ENCODE measurements at places on chromosomes 6 and 20.

- DNase-seq: no peak
Measured at GRCh38 chr20:23197836-23198235, 111.7 kb upstream of the CD93 start.

GRCh38 chr6:24492475-24492874 is 2.3 kb upstream of the ALDH5A1 start:
- no peak for DNase-seq

- DNase-seq: no peak
Measured at GRCh38 chr6:113634352-113635163, 222.6 kb upstream of the MARCKS start.

DNA sequence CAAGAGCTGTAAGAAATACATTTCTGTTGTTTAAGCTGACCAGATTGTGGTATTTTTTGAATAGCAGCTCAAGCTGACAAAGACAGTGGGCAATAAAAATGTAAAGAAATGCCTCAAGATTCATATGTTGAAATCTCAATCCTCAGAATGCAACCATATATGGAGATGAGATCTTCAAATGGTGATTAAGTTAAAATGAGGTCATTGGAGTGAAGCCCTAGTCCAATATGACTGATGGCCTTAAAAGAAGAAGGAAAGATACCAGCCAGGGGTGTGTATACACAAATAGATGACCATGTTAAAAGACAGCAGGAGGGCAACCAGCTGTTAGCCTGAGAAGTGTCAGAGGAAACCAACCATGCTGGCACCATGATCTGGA is 7.1 kb upstream of the DDO start:
- no peak for DNase-seq

DNA sequence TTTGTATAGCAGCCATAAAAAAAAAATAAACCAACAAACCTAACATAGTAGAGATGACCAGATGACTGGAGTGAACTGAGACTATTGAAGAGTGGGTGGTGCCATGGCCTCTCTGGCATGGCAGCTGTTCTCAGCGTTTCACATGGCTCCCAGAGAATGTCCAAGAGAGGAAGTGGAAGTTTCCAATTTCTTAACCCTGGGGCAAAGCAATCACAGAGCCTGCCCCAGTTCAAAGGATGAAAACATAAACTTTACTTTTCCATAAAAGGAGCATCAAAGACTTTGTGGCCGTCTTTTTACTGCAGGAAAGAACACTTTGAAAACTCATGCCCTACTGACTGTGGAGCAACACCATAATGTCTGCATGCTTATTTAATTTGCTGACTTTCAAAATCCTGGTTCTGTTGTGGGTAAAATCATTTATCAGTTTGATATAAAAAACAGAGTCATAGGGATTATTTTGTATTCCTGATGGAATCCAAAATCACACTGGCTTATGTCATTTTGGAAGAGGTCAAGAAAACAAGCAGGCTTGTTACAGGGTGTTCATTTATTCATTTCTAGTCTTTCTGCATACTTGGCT is 165.4 kb downstream of the SLC35B3 start:
- no peak for DNase-seq

DNA sequence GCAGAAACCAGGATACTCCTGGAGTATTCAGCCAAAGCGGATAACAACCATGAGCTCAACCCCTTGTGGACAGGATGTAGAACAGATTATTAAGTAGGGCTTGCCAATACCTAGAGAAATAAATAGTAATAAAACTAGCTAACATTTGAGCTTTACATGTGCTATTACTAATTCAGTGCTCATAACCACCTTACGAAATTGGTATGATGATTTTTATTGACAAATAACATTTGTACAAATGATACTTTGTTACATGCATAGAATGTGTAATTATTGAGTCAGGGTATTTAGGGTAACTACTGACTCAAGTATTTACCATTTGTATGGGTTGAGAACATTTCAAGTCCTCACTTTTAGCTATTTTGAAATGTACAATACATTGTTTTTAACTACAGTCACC is 287.9 kb downstream of the CDC5L start:
- DNase-seq: no peak

DNA sequence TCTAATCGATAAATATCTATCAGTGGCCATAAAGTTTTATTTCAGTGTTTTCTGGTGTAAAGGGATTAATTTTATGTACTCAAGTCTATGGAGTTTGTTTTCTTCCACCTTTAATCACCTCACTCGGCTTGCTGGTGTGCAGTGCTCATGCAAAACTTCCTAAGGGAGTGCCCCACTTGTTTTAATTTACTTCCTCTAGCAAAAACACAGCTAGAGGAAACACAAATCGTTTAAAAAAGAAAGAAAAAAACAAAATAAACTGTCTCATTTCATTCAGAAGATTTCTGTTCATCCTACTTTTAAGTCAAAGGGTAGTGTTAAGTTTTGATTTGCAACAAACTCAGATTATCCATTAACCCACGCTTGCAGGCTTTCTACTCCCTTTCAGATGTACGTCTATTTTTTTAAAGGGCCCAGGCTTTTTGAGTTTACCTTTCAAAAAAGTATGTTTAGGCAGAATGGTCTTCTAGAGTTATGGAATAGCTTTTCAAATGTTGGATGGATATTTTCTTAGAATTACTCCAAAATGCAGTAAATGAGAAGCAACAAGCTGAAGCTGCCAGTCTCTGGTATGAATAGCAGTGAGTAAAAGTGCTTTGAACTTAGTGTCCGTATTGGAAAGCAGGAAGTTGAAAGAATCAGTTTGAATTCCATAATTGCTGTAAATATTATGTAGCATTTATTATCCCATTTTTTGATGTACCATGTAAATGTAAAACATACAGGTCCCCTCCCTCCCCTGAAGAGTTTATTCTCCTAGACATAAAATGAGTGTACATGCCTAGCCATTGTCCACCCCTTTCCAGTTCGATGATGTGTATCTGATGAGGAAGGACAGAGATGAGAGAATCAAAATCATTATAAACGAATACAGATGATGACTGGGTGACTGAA is 113.3 kb downstream of the SLC16A10 start:
- DNase-seq: no peak

GRCh38 chr20:49603209-49603627 is 35.3 kb upstream of the PTGIS start:
- no peak for DNase-seq

- DNase-seq: peak; percentile 94
Measured at GRCh38 chr6:116279232-116280160, at the start of gene TSPYL1. TSS of gene TSPYL1 (minus strand) at chr6:116279930. CDS start at chr6:116279830, 100 bp downstream.

DNA sequence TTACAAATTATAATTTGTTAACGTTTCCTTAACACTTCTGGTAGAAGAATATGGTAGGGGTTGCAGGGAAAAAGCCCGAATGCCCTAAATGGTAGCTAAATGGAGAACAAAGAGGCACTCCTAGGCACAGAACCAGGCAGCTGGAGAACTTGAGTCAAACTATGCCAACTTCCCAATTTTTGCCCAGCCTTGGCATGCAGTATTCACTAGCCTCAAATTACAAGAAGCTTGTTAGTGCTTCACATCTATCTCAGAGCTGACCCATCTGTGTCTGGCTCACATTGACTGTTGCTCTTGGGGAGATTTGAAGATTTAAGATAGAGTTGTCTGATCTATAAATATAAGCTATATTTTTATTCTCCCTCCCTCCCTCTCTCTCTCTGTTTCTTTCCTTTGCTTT is 19.4 kb upstream of the LRFN2 start:
- no peak for DNase-seq

- no peak for DNase-seq
Measured at GRCh38 chr6:170200458-170200891, 90.4 kb downstream of the DLL1 start.

DNA sequence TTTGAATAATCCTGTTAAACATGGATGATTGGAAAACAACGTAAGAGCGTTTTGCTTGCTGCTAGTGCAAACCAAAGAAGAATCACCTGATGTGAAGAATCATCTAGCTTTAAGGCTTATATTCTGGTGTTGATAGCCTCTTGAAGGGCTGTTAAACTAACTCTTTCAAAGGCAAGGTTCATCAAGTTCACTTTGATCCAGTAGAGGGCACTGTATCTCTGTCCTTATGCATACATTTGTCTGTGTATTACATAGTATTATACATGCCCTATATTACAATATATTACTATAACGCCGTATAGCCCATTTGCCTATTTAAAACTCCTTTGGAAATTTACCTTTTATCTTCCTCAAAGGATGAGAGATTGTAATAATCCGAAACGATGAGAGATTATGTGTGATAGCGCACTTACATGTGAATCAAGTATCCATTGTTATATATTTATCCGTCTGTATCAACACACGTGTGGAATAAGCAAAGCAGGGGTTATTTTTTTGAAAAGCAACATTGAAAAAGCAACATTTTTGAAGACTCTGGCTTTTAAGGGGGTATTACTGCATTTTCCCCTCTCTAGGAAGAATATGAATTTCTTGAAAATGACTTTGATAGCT is 50.8 kb upstream of the NRN1 start:
- DNase-seq: no peak

DNA sequence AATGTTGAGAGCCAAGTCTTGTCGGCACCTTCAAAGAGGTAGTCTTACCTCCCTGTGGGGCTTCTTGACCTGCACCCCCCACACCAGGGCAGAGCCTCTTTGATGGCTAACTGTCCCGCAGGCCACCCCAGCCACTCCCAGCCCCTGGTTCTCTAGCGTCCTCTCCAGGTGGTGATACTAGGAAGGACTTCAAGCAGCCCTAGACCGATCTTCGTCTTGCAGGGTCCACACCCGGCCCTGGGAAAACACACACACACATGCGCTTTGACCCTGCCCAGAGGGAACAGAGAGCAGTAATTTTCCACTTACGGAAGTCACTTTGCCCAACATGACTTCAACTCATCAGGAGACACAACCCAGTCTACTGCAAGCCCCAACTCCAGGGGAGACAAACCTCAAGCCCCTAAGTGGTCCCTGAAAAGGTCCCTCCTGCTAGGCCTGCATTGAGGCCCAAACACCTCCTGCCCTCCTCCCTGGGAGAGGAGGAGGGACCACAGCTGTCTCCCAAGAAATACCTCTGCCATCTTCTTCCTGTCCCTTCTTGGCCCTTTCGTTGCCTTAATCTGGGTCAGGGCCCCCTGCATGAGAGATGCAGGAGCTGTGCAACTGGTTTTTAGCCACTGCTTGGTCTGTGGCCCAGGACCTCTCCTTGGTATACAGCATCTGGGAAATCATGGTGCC is 2.9 kb upstream of the BPIFB1 start:
- DNase-seq: no peak

DNA sequence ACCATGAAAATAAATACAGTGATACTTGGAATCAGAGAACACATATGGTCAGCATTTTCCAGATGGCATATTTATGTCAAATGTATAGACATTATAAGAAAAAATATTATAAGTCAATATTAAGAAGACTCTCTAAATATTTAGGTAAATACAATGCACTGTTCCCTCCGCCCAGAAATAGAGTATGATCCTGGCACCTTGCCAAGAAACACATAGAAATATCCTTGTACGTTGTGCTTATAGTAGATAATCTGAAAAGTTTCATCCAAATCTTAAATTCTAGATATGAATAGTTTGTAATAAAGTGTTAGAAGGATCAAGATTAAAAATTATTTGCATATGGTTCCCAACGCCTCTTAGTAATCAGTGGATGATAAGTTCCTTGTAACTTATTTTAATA is 645.8 kb upstream of the GJE1 start:
- no peak for DNase-seq

DNA sequence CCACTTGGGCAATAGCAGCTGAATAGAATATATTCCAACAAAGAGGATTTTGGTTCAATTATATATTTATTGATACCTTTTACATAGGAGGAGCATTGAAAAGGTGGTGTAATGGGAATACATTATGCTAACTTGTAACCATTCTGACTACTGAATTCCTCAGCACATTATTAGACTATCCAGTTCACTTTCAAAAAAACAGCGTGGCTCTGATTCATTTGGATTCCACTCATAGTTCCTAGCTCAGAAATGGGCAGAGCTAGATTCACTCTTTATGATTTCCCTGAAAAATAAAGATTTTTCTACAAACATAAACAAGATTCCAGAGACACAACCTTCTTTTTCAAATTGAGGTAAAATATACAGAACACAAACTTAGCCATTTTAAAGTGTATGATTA is 9.2 kb upstream of the TRERF1 start:
- DNase-seq: no peak

GRCh38 chr6:2038092-2038491 is 207.3 kb downstream of the GMDS start:
- no peak for DNase-seq

- no peak for DNase-seq
Measured at GRCh38 chr20:63381781-63382431, 20.8 kb upstream of the CHRNA4 start.

DNA sequence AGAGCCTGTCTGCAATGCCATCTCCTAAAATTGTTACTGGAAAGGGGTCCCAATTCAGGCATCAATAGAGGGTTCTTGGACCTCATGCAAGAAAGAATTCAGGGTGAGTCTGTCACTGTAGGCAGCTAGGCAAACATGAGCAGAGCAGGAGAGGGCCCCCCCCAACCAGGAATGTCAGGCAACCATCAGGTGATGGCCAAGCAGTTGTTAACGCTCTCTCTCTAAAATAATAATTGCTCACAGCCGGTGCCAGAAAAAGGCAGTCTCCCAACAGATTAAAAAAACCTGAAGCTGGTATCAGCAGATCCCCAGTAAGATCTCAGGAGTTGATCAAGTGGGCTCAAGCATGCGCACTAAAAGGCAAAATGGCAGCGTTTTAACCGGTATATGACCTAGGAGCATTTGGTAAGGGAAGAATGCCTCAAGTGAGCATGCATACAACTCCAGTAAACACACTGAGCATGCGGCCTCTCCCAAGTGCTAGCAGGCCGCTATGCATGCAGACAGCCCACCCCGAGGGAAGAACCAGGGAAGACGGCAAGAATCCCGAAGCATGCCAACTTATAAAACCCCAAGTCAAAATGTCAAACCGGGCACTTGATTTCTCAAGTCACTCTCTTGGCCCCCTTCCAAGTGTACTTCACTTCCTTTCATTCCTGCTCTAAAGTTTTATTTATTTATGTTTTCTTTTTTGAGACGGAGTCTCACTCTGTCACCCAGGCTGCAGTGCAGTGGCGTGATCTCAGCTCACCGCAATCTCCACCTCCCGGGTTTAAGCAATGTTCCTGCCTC is 44.0 kb upstream of the RNGTT start:
- DNase-seq: peak; percentile 56

DNA sequence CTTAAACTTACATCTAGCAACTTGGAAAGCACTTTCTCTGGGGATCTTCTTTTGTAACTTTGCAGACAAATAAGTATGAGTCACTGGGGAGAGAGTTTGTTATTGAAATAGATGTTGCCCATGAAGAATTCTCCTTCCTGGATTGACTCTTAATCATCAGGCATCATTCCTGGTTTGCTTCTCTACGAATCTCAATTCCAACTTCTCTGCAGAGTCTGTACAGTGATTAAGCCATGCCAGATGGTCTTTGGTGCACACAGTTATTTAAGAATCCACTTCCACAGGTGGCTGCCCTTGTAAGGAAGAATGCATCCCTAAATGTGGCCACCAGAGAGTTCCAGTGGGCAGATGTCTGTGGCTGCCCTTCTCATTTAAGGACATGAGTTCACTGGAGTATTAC is 25.7 kb downstream of the MYCT1 start:
- no peak for DNase-seq

All from DMS79 (cell line).